Testis (tissue), 5 donors: ENCODE measurements at places on chromosomes 4 and X.
A peak's percentile ranks its signal among the peaks of the same experiment; 100 is the strongest.

DNA sequence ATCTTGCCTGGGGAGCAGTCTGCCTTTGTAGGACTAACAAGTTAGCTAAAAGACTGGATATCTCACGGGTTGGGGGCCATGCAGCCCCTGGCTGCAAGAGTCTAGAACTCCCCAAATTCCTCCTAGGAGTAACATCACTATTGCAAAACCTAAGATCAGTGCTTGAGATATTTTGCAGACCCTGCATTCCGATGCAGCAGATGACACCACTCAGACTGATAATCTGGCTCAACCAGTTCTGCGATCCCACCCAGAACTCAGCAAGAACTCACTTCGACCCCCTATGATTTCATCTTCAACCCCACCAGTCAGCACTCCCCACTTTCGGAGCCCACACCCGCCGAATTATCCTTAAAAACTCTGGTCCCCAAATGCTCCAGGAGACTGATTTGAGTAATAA is 834.0 kb downstream of the C4orf33 start:
- no peak for DNase-seq

DNA sequence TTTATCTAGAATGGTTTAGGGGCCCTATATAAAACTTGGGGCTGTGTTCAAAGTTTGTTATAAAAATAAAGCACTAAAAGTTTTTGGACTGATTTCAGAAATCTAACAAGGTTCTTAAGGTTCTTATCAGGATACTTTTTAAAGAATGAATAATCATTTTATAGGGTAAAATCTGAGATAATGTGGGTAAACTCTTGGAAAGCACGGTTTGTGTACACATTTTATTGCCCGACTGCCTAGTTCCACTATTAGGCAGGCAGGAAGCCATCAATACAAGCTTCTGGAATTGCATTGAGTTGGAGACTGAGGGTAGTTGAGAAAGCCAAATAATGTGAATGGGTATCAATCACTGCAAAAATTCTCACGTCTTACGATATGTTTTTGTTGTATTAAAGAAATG is 331.0 kb upstream of the PITX2 start:
- DNase-seq = no peak

- DNase-seq = no peak
Observed at GRCh38 chr4:157221426-157221894, 932 bp downstream of the GRIA2 start.

GRCh38 chr4:79620617-79621016 is 212.6 kb upstream of the GK2 start:
- no peak for DNase-seq

DNA sequence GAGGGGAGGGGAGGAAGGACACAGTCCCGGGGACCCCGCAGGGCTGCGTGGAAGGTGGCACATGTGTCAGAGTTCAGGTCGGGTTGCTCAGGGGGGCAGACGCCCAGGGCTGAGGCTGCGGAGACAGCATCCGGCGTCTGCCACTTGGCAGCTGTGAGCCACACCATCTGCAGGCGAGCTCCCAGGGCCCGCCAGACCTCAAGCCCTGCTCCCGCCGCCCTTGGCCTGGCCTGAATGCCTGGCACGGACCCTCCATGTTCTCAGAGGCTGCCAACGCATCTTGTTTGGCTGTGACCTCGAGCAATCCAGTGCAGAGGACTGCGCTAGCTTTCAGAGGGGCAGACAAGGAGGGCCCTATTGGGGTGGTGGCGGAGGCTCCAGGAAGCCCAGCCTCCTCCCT is 5.1 kb downstream of the BGN start:
- DNase-seq = peak; percentile 19

- no peak for DNase-seq
Observed at GRCh38 chrX:8313844-8314243, 142.8 kb upstream of the VCX2 start.

DNA sequence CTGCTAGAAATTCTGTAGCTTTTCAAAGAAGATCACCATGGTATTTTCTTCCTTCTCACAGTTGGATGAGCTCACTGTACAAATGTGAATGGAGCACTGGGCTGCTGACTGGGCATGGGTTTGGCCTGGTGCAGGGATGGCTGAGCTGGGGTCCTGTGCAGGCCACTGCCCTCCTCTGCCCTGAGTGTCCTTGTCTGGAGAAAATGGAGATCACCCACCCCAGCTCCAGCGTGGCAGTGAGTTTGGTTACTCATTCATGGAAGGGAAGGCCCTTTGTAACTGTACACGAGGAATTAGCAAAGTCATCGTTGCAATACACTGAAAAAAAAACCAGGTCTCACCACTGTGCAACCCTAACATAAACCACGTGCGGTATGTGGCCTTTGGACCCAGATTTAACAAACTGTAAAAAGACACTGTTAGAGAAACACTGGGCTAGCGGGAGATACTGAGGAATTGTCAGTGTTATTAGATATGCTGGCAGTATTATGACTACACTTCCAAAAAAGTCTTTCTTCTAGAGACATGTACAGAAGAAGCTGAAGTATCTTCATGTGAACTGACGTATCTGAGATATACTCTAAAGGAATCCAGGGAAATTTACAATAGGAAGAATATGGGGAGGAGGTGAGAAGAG is 16.1 kb upstream of the TBC1D14 start:
- no peak for DNase-seq

GRCh38 chr4:142404191-142404611 is 441.9 kb downstream of the INPP4B start:
- DNase-seq = no peak

DNA sequence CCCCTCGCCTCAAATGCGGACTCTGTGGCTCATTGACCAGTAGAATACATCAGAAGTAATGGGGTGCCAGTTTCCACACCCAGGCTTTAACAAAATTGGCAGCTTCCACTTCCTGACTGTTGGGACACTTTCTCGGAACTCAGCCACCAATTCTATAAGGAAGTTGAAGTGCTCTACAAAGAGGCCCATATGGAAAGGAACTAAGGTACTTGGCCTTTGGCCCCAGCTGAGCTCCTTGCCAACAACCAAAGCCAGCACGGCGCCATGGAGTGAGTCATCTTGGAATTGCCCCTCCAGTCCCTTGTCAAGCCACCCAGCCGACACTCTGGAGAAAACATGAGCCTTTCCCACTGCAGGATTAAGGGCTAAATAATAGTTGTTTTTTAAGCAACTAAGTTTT is 262.2 kb upstream of the INTU start:
- no peak for DNase-seq

DNA sequence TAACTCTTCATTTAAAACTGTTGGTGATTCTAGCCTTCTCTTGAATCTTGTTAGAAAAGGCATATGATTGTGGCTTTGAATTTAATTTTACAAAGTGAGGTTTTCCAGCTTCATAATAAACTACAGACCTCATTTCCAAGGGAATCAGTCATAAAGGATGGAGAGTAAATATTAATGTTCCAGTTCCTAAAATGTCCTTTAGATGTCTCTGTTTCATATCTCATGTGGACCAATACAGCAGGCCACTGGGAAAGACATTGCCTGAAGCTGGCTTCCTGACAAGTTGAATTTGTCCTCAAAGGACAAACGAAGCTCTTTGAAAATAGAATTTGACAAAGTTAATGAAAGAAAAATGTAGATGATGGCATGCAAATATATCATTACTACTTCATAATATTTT is 125.4 kb downstream of the ZNF330 start:
- DNase-seq = peak; percentile 43

DNA sequence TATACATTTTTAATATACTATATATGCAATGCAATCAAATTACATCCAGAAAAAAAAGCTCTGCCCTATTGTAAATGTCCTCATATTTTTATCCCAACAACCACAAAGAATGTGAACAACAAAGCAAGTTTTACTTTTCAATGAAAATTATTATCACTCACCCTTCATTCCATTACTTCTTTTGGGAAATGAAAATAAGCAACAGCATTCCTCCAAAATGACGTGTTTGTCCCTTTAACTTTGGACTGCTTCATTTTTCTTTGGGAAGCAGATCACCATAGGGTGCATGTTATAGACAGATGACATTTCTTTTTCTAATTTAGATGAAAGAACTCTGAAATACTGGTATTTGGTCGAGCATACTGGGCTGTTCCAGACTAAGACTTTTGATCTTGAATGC is 667.1 kb upstream of the BOD1L1 start:
- no peak for DNase-seq

DNA sequence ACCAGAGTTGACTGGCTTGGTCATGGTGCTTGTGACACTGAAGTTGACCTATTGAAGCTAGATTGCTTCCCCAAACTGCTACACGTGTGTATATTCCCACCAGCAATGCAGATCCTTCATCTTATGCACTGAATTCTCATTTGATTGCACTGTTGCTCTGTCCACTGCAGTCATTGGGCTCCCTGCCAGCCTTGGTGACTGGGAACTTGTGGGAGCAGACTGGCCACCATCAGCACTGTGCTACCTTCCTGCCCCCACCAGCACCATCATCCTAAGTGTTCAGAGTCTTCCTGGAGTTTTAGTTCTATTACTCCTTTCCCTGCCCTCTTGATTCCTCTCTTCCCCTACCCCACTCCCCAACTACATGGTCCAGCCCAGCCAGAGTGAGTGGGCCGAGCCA is 117.7 kb upstream of the PRPS2 start:
- peak; percentile 21 for DNase-seq

- no peak for DNase-seq
Observed at GRCh38 chrX:133746593-133746992, 238.8 kb downstream of the GPC3 start.

GRCh38 chr4:106444557-106444956 is 76.0 kb upstream of the GIMD1 start:
- DNase-seq = no peak

GRCh38 chr4:92014067-92014466 is 289.7 kb upstream of the GRID2 start:
- no peak for DNase-seq

DNA sequence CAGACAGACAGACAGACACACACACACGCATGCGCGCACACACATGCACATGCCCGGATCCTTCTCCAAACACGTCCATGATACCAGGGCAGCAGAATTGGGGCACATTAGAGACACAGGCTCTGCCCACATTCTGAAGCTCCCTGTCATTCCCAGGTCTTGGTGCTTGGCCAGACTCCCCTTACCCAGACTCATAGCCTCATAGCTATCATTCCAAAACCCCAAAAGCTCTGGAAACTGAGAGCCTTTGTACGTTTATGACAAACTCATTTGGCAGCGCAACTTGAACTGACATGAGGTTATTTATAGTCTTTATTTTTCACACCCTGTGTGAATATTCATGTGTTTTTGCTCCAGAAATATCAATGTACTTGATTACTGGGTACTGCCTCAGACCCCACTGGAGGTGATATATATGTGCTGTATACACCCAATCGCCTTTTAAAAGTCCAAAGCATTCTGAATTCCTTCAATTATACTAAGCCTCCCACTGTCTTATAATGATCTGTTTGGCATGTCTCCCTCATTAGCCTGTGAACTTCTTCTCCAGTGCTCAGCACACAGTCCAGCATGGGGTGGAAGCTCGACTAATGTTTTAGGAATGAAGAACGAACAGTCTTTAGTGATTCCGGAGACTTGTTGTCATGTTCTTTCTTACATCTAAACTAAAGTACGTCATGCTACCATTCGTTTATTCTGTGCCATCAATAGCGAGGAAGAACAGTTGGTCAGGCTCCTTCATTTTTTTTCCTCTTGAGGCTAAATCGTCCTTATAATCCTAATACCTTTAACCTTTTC is 45.0 kb downstream of the RTL9 start:
- DNase-seq = no peak

DNA sequence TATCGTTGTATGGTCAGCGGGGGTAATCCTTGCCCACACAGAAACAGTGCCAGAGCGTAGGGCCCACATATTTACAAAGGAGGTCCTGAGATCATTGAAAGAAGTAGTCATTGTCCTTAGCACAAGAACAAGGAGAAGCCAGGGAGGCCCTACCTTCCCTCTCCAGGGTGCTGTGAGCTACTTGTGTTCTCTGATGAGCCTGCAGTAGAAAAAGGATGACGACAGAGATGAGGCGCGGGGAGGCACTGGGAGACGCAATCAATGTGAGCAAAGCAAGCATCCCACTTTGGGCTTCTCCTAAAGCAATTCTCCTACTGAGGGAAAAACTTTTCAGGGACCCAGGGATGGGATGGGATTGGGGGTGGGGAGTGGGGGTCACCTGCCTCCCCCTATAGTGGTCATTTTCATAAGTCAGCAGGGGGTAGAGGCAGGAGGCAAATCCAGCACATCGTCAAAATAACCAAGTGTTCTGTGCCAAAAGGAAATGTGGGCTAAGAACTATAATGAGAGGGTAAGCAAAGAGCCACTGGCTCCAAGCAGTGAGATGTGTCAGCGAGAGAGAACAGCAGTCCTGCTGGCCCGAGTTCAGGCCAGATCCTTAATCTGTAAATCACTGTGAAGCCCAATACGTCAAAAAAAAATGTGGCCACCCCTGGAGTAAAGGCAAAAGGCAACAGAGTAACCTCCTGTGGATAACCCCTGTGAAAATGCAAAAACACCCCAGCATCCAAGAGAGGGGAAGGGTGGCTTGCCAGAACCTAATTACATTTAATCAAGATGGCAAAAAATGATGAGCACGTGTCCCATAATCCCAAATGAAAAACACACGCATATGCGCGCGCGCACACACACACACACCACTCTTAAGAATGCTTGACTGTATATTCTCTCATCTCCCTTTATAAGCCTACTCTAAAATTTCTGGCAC is 136.6 kb upstream of the HHIP start:
- DNase-seq = peak; percentile 43

DNA sequence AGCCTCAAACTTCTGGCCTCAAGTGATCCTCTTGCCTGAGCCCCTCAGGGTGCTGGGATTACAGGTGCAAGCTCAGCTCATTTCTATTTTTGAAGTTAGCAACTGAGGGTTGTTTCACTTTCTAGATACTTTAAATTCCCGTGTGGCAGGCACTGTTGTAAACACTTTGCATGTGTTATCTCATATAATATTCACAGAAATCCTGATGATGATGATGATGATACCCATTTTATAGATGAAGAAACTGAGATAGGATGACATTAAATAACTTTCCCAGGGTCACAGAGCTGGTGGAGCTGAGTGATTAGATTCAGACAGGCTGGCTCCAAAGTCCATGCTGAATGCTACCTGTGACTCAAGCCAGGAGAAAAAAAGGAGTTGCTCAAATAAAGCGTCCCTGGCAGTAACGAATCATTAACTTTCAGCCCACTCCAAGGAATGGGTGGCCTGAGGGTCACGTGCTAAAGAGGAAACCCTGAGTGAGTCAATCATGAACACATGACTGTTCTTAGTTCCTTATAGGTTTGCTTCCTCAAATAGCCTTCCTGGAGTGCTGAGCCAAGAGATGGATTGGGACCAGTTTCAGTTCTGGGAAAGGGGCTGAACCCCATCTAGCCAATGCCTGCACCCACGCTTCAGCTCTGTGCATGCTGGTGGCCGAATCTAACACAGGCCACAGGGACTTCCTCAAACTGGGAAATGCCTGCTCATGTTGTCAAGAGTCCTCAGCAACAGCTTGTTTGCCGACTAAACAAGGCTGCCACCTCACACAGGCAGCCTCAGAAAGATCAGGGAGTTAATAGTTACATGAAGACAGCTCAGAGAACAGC is 52.8 kb downstream of the RBM47 start:
- peak; percentile 73 for DNase-seq

- DNase-seq = no peak
Observed at GRCh38 chrX:70481471-70482270, 37.0 kb downstream of the DLG3 start.

DNA sequence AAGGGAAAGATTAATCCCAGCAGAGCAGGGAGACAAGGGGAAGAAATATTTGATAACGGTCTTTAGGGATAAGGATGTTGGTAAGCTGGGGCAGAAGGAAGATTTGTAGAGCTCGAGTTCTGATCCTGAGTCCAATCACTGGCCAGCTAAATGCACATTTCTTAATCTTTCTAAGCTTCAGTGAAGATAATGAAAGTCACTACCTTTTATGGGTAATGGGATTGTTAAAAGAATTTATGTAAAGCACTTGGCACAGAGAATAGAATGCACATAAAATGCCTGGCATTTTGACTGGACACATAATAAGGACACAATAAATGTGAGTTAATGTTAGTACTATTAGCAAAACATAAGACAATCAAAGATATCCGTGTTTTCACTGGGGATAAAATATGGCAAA is 43.3 kb downstream of the NCAPG start:
- DNase-seq = no peak
